Daoy (cell line): ENCODE measurements at places on chromosomes 3 and 15. TPM values are rescaled to one million over a fixed set of nuclear protein-coding genes. Genes with fewer than 3 reads are reported as not detected.

KBTBD8 gene
- 4.7 and 5.9 TPM in 2 replicates for total RNA-seq

CNTN3 gene
- total RNA-seq = 0.09 and 0.34 TPM in 2 replicates

C2CD4B gene
- total RNA-seq = not detected in 2 replicates

COL8A1 gene
- total RNA-seq = 4.7 and 5.2 TPM in 2 replicates

ZNF197 gene
- 11.1 and 12.8 TPM in 2 replicates for total RNA-seq

SNX22 gene
- not detected in 2 replicates for total RNA-seq

SEMA6D gene
- total RNA-seq = 0.12 and 0.40 TPM in 2 replicates

PTH1R gene
- total RNA-seq = not detected in 2 replicates

PROS1 gene
- 5.9 and 8.3 TPM in 2 replicates for total RNA-seq

GPR149 gene
- not detected in 2 replicates for total RNA-seq

SIAH2 gene
- total RNA-seq = 30.5 and 38.3 TPM in 2 replicates

MCTP2 gene
- 3.7 TPM in 2 replicates for total RNA-seq

KNSTRN gene
- total RNA-seq = 91.9 and 144 TPM in 2 replicates

GOLGA8G gene
- 0.21 TPM in 1 of 2 replicates, not detected in the other for total RNA-seq

FBXW12 gene
- not detected in 2 replicates for total RNA-seq

CHRNA7 gene
- 2.5 and 4.7 TPM in 2 replicates for total RNA-seq

ITGA11 gene
- total RNA-seq = 6.4 and 11.4 TPM in 2 replicates

DZIP1L gene
- 8.2 and 9.7 TPM in 2 replicates for total RNA-seq

TEX55 gene
- not detected in 2 replicates for total RNA-seq

FBXO22 gene
- 59.1 and 61.9 TPM in 2 replicates for total RNA-seq

CRYBG3 gene
- 10.8 and 18.0 TPM in 2 replicates for total RNA-seq

PBRM1 gene
- 34.1 and 36.7 TPM in 2 replicates for total RNA-seq

FEZF2 gene
- total RNA-seq = not detected in 2 replicates

DLEC1 gene
- total RNA-seq = not detected in 2 replicates

CHRM5 gene
- total RNA-seq = 0.36 TPM in 1 of 2 replicates, not detected in the other

C3orf70 gene
- total RNA-seq = 3.6 and 4.7 TPM in 2 replicates

GAP43 gene
- total RNA-seq = 0.06 and 0.12 TPM in 2 replicates

NIT2 gene
- total RNA-seq = 48.3 and 53.2 TPM in 2 replicates

ACAD11 gene
- 4.7 TPM in 2 replicates for total RNA-seq

ZNF80 gene
- total RNA-seq = not detected in 2 replicates

EXOG gene
- 4.3 and 12.6 TPM in 2 replicates for total RNA-seq

KLHL40 gene
- total RNA-seq = not detected in 2 replicates

SAMMSON gene
- not detected in 2 replicates for total RNA-seq

CA12 gene
- 5.0 and 5.2 TPM in 2 replicates for total RNA-seq
